ENCODE measurements at places on chromosomes 4 and X.

DNA sequence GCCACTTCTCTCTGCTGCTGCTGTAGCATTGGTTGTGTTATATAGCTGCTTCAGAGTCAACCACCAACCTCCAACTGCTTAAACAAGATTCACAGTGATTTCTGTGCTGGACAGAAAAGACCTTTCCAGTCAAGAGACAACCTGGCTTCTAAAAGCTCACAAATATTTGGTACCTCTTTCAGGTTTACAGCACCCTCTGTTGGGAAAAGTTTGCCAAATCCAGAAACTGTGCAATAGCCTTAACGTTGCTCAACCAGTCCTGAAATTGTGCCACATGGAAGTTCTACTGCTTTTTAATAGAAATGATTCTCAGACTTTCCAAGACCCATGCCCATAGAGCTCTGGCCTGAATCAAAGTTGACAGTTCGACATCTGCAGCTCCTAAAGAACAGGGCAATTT lies 842.1 kb upstream of the HTR2C start:
- DNase-seq, result peak; percentile 20

- no peak for DNase-seq
These were observed 15.9 kb downstream of the SH3TC1 start for GRCh38 chr4:8215001-8215427.

DNA sequence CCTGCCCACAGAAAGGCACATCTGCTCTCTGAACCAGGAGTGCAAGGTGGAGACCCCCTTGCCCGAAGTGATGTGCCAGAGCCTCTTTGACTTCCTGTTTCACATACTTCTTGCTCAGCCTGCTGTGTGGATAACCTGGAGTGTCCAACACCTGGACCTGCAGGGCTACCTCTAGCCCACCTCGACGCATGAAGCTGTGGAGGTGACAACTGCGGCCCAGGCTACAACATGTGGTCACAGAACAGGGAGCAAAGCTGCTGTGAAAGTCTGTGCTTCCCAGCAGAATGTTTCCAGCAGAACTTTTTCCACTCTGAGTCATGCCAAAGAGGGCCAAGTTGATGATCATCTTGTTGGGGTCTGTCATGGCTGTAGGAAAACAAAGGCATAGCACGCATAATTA lies 1.5 kb downstream of the GIMD1 start:
- no peak for DNase-seq

GRCh38 chrX:148382983-148383382 lies 117.4 kb upstream of the AFF2 start:
- DNase-seq, result peak; percentile 1

GRCh38 chr4:7389101-7389701 lies 45.5 kb downstream of the PSAPL1 start:
- no peak for DNase-seq

DNA sequence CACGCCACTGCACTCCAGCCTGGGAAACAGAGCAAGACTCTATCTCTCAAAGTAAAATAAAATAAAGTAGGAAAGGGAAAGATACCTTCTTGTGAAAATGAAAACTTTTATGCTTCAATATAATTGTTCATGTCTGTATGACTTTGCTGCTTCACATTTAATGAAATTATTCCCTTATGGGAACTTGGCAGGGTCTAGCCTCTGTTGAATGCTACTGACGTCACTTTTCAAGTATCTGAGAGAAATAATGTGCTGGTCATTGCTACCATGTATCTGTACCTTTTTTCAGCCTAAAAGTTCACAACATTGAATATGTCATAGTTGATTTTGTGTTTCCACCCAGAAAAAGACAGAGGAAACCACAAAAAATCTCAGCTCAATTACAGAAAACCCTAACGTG lies 65.2 kb downstream of the PRDM5 start:
- no peak for DNase-seq

DNA sequence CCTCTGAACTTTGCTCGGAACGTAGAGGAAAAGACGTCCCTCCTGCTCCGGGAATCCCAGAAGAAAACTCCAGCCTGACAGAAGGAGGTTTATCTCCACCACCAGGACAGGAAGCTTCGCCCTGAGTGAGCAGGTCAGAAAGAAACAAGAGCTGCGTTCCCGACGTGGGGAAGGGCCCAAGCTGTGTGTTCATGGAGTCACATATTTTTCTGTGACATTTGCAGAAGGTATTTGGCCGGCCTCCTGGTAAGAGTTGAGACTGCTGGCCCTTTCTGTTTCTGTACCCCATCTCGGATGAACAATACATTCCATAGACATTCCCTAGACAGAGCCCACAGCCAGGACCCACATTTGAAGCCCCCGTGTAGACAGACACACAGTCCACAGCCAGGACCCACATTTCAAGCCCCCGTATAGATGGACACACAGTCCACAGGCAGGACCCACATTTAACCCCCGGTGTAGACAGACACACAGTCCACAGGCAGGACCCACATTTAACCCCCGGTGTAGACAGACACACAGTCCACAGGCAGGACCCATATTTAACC lies 230.8 kb downstream of the SHOX start:
- DNase-seq, result no peak

DNA sequence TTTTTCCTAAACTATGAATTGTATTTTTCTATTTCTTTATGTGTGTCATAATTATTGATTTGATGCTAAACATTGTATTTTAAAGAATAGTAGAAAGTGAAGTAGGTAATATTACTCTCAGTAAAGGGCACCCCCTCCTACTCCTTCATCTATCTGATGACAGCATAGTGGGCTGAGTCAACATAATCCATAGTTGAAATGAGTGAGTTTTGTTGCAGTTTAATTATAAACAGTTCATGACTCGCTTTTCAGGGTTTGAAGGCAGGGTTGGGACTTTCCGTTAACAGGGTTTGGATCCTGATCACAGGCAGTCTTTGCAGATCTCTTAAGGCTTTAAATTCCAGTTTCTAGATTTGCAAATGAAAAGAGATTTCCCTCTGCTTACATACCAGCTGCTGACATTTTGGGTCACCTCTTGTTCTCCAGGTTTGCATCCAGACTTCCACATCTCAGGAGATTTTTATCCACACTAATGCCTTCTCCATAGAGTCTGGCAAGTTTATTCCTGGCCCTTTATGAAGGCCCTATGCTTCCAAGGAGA lies 54.0 kb upstream of the TACR3 start:
- DNase-seq, result peak; percentile 16

DNA sequence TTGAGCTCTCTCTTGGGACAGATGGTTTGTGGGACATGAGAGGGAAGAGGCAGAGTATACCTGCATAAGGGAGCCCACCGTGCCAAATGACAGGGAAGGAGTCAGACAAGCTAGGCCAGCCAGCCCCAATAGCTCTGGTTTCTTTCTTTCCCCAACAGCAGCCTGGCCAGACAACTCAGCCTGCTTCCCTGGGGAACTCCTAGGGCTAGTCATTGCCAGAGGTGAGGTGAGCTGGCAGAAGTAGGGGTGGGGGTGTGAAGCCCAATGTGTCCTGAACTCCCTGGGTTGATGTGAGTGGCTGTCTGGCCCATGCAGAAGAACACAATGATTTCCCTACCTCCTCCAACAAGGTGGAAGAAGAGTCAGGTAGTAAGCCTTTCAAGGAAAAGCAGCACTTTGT lies 135.5 kb downstream of the AMMECR1 start:
- DNase-seq, result no peak

GRCh38 chr4:105453550-105454205 lies 20.2 kb downstream of the PPA2 start:
- no peak for DNase-seq

GRCh38 chr4:140237616-140238350 lies 83.8 kb upstream of the MAML3 start:
- peak; percentile 74 for DNase-seq

DNA sequence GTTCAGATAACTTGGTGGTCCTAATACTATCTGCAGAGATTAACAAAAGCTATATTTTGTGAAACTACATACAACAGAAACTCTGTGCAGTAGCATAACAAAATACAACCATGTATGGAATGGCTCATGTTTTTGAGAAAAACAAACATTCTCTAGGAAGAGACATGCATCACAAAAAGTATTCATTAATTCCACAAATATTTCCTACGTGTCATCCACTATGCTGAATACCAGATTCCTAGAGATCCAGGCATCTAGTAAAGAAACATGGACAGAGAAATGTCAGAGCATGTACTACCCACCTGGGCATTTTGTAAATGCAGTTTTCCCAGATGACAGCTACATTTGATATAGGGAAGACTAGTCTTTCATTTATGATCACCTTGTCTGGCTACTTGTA lies 248.1 kb downstream of the OPHN1 start:
- no peak for DNase-seq

DNA sequence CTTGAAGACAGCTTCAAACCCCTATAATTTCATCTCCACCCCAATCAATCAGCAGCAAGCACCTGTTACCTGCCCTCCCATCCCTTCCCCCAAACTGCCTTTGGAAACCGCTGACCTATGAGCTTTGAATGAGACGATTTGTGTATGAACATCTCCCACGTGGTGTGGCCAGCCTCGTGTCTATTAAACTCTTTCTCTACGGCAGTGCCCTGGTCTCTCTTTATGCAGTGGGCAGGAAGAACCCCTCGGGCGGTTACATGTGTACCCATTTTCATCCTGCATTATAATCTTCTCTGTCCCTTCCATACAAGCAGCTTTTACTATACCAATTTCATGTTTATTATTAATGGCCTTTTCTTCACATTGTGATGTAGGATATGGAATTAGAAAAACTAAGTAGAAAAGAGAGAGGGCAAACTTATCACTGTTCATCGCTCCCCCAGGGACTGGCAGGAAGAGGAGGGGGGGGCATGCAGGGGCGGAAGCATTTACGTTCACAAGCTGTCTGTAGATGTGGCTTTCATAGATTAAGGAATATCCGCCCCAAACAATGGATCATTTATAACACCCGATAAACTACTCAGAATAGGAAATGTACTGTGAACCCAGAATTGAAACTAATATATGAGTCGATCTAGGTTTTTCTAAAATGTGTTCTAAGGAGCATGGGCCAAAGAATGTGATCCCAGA lies 95.5 kb upstream of the ZNF518B start:
- no peak for DNase-seq

- no peak for DNase-seq
These were observed 44.7 kb downstream of the SPATA4 start for GRCh38 chr4:176150704-176151103.

- DNase-seq, result no peak
These were observed 107.8 kb downstream of the GABRA3 start for GRCh38 chrX:152343306-152343705.

DNA sequence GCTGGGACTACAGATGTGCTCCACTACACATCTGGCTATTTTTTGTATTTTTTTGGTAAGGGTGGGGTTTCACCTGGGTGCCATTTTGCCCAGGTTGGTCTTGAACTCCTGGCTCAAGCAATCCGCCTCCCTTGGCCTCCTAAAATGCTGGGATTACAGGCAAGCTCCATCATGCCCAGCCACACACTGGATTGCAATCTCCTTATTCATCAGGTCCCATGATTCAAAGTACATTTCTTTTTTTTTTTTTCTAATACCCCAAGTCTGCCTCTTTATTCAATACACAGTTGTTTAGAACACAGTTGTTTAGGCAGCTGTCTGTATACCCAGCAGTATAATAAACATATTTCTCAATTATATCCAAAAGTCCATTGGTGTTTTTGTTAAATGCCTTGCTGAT lies 130.3 kb upstream of the ARSJ start:
- DNase-seq, result no peak

- DNase-seq, result no peak
These were observed 24.8 kb downstream of the HMX1 start for GRCh38 chr4:8846826-8847225.

GRCh38 chr4:2305766-2306501 lies 44.0 kb upstream of the MXD4 start:
- no peak for DNase-seq

- DNase-seq, result no peak
These were observed 58.2 kb downstream of the CXXC4 start for GRCh38 chr4:104436542-104436941.

DNA sequence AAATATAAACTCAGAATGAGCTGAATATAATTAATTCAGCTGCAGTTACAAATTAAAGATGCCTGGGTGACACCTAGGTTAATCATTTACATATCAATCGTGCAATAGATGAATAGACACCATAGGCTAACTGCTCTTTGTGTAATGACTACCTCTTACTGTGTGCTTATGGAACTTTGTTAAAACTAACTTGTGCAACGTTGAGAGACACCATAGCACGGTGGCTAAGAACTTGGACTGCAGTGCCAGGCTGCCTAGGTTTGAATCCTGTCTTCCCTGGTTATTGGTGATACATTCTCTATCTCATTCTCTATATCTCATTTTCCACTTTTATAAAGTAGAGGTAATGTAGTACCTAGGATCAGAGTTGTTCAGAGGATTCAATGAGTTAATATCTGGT lies 46.9 kb downstream of the SMAD1 start:
- DNase-seq, result no peak

DNA sequence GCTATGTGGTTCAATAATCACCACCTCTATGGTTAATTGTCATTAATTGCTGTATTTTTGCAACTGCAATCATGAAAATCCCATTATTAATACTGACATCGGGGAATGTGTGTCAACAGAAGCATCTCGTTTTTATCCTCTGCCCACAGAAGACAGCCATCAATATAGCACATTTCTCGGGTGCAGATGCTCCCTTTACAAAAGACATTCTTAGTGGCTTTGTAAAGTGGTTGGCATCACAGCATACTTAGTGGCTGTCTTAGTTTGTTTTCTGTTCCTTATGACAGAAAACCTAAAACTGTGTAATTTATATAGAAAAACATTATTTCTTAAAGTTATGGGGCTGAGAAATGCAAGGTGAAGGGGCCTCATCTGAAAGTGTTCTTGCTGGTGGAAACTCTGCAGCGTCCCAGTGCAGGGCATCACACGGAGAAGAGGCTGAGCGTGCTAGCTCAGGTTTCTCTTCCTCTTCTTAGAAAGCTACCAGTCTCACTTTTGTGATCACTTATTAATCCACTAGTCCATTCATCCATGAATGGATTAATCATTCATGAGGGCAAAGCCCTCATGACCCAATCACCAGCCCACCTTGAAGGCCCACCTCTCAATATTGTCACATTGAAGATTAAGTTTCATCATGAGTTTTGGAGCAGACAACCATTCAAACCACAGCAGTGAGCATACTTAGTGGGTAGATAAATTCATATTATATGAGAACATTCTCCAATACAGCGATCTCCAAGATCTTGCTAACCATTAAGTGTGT lies 1067.7 kb upstream of the PABPC4L start:
- DNase-seq, result no peak

GRCh38 chr4:184857441-184858121 lies 31.8 kb upstream of the ACSL1 start:
- DNase-seq, result no peak

DNA sequence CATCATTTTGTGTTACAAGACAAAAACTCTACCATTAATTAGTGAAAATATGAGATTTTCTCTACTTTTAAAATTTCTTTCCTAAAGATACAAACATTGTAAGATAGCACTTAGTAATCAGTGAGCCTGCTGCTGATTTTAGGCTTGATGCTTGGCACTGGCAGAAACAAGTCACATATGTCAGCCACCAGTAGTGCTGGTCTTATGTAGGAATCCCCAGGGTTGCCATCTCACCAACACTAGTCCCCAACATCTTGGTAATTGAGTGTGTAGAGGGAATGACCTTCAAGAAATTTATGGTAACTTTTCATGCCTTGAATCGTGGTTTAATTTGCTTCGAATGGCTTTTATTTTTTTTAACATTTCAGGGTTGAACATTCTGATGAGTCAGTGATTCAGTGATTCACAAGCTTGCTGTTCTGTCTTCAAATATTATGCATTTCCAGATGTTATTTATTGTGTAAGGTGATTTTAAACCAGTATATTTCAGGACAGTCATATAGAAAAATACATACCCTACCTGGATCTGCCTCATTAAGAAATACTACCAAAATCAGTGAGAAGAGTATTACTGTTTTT lies 11.9 kb downstream of the EXOC1 start:
- no peak for DNase-seq
